ENCODE measurements at places on chromosomes 2 and 18.

- no peak for DNase-seq
These were observed 56.0 kb downstream of the ABCA12 start for GRCh38 chr2:215082446-215082845.

DNA sequence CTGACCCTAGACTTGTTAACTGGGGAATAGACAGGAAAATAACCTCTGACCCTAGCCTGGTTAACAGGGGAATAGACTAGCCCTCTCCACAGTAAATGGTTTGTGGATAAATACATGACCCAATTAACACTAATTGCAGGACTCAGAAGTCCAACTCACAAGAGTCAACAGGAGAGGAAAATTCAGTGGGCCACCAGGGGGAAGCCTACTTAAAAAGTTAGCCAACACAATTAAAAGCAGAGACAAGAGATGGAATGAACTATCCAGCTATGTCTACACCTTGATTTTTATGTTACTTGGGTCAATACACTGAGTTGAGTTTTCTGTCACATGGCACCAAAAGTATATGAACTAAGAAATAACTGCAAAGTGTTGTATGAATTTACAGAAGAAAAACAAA, 158.8 kb upstream of the SLC39A10 start:
- peak; percentile 57 for DNase-seq

DNA sequence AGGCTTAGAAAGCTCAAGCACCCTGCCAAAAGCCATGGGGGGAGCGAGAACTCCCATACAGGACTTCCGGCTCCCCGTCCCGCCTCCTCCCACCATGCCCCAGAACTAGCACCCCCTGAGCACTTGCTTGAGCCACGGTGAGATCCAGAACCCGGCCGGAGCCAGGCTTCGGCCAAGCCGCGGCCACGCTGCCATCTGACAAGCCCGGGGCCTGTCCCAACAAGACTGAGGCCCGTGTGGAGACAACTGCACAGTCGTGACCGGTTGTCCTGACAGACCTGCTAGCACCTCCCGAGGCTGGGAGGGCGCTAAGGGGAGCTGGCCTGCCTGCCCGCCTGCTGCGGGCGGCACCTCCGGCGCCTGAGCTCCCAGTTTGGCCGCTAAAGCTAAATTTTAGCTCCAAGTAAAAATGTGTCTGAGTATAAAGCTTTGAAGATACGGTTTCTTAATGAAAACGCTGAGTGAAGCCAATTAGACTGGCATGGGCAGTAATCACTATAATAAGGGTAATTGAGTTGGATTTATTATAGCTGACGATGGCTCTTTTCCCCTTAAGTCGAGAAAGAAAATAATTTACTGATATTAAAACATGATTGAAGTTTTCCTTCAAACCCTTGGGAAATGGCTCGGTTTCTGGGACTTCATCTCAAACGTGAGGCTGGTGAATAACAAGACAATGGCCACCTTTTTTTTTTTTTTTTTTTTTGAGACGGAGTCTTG, 78.3 kb upstream of the ODC1 start:
- no peak for DNase-seq

DNA sequence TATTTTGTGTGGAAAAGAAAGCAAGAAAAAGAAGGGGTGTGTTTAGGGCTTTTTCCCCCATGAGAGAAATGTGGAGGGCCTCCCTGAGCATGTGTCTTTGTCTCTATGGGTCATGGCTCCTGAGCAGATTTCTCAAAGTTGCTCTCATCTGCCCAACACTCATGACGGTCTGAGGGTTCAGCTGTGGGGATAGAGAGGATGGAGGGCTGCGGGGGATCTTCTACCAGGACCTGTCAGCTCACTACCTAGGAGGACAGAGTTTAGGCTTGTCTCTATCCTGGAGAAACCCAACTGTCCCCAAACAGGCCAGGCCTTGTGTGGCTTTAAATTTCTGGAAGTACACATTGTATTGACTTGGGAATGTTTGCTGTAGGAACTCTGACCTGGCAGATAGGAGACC, 342.2 kb downstream of the MYCN start:
- DNase-seq, result no peak

GRCh38 chr18:13370995-13371625, 152.6 kb downstream of the LDLRAD4 start:
- no peak for DNase-seq

GRCh38 chr18:2910261-2910660, 63.5 kb downstream of the EMILIN2 start:
- no peak for DNase-seq

DNA sequence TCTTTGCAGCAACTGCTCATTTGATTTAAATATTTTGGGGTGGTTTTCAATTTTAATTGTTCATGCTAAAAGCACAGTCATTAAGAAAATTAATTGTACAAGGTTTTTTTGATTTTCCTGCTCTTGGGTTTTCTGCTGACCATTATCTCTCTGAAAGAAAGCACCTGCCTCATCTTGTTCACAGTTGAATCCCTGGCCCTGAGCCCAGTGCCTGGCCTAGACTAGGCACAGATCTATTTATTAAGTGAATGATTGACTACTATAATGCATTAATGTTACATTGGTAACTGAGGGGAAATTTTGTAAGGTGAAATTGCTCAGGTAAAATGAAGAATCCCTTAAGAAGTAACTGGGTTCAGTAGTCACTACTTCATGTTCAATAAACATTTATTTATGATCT, 22.0 kb downstream of the IL1RL2 start:
- no peak for DNase-seq

- DNase-seq, result no peak
These were observed 35.4 kb upstream of the CYP26B1 start for GRCh38 chr2:72183016-72183415.

GRCh38 chr2:204663816-204664425, 118.6 kb downstream of the PARD3B start:
- DNase-seq, result no peak

DNA sequence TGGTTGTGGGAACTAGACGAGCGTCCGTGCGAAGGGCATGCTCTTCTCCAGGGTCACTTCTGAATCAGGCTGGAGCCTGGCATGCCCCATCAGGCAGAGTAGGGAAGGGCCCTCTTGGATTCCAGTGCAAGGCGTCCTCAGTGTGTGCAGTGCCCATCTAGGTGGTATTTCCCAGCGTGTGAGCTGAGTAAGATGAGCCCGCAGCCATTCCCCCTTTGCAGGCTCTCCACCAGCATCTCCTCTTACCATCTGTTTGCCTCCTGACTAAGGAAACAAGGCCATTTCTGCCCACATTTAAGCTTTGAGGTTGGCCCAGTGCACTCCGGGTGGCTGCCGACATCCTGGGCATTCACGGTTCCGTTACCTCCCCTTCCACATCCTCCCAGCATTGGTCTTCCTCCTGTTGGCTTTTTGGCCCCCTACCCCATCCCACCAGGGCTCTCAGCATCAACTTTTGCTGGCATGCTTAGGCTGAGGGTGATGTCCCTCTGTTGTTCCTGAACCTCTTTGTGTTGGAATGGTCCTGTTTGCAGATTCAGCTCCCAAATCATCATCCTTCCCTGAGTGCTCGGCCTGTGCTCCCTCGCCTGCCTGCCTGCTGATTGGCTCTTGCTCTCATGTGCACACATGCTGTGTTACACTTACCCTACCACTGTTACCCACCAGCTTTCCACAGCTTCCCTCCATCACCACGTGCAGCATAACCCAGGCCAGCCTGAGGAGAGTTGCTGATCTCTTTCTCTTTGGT, 11.8 kb downstream of the CEP68 start:
- no peak for DNase-seq

DNA sequence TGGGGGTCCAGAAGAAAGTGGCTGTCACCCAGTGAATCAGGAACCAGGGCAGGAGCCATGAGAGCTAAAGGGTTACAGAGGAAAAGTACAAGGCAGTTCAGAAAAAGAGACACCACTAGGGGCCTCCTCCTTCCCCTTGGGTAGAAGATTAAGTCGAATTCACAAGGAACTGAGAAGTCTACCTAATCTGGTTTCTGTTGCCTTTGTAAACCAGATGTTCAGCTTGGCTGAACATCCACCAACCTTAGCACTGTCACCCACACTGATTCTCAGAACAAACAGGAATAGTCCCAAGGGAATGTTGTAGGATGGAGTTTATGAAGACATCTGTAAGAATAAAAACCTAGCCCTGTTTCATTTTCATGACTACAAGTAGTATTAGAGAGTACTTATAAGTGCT, 90.4 kb upstream of the NOSTRIN start:
- no peak for DNase-seq

GRCh38 chr2:217929272-217929671, 73.5 kb downstream of the TNS1 start:
- no peak for DNase-seq

DNA sequence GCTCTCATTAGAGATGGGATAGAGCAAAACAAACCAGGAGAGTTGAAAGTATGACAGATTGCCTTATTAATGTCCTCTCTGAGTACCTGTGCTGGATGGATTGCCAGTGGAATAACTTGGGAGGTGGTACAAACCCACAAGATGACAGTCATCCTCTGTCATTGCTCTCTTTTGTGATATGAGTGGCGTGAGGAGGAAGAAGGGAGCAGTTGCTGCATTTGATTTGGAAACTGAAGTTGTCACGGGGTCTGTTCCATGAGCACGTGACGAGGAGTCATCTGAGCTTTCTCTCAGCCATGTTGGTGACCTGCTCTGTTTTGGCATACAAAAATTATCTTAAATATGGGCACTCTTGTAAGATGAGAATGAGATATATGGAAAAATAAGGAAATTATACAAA, 204.9 kb downstream of the FAM210A start:
- DNase-seq, result no peak
